Ovary (tissue), 10 donors: ENCODE measurements at places on chromosomes 7 and 10. TPM values are rescaled to one million over a fixed set of nuclear protein-coding genes. Genes with fewer than 3 reads are reported as not detected.

Gene HOXA7
- 4.5 TPM for total RNA-seq

Gene SPDYE2B
- total RNA-seq: not detected

Gene MCM10
- 0.53 TPM for total RNA-seq

Gene NAPEPLD
- total RNA-seq: 19.7 TPM

Gene AQP1
- total RNA-seq: 47.0 TPM
